LNCaP clone FGC (cell line): ENCODE measurements at places on chromosomes 4 and X.

- DNase-seq: no peak
These were observed 1.7 kb downstream of the FGD1 start for GRCh38 chrX:54494166-54494988.

GRCh38 chr4:101039367-101039766, 308.0 kb downstream of the PPP3CA start:
- DNase-seq: no peak

DNA sequence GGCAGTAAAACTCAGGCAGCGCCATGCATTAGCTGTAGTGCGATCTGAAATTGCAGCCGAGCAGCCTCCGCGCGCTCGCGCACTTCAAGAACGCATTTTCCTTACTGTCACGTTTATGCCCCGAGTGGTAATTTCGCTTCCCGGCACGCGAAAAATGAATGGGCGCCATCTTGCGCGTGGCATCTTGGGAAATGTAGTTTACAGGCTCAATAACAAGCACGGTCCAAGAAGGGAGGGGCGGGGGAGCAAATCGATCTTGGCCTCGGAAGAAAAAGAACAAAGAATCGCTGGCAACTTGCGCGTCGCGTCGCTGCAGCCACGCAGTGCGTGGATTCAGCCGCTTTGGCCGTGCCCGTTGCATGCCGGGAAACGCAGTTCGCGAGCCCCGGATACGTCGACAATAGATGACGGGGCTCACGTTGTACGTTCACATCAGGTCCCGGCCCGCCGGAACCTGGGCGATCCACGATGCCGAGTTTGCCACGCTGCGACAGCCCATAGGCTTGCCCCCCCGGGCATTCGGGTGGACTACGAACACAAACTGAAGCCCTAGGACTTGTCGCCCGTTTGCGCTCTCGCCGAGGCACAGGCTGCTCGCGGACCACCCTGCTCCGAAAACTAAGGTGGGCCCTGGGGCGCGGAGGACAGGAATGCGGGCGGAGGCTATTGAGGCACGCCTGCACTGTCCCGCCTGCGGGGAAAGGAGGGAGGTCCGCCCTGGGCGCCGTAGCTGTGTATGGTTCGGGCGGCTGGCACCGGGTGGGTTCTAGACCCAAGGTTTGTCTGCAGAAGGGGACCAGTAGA, at the start of gene FTSJ1:
Gene FTSJ1, plus strand, starts transcription at position 426 of the 804 bp plus-strand sequence. CDS start 1,849 bp downstream, outside the sequence.
- peak; percentile 88 for DNase-seq

DNA sequence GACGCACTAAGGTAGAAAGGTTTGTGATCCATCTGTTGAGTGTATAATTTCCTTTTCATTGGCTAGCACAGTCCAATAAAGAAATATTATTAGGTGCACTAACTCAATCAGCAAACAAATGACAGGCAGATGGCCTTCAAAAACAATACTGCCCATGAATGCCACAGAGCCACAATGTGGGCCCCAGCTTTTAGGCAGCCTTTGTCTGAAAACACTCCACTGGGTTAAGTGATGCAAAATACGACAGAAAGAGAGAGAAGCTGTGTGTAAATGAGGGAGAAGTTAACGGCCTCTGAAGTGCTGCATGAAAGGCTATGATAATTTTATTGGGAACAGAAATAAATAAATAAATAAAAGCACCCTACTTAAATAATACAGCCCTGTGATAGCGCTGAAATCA, 274.6 kb downstream of the NKX6-1 start:
- peak; percentile 13 for DNase-seq

DNA sequence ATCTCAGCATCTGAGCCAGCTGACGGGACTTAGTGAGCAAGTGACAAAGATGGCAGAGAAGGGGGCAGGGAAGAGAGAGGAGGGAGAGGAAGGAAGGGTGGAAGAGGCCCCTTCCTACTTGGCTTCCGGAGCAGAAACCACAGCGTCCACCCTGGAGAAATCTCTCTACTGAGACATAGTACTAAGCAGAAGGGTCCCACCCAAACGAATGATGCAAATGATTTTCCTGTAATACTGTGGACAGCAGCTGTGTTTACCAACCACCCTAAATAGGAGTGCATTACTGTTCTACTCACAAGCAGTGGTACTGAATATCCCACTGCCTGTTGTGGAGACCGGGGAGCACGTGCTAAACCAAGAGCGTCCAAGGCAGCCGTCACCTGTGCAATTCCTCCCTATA, 29.4 kb downstream of the DTHD1 start:
- no peak for DNase-seq

DNA sequence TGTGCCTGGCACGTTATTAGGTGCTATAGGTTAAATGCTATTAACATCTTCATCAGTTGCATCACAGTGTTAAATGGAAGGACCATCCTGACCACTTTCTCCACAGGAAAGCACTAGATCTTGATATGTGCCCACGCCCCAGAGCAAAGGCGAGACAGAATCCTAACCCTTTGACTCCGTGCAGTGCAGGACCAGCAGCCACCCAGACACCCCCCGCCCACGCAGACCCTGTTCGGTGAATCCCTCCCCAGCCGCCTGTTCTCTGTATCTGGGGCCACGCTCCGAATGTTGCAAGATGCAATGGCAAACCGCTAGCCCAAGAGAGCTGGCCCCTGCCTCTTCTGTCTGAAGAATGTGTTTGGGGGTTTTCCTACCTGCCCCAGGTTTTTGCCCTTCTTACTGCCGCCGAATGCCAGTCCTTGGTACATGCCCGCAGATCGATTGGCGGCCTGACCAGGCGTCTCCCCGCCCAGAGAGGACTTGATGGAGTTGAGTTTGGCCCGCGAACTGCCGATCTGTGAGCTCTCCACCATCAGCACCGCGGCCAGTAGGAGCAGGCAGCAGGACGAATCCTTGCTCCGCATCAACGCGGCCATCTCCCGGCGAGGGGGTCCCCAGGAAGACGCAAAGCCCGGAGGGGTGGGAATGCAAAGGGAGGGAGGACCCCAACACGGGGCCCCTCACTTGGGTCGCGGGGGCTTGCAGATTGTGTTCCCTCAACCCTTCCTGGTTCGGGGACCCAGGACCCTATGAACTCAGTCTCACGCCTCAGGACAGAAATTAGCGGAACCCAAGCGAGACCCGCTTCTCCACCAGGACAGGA, 906 bp downstream of the DKK2 start:
- DNase-seq: no peak

DNA sequence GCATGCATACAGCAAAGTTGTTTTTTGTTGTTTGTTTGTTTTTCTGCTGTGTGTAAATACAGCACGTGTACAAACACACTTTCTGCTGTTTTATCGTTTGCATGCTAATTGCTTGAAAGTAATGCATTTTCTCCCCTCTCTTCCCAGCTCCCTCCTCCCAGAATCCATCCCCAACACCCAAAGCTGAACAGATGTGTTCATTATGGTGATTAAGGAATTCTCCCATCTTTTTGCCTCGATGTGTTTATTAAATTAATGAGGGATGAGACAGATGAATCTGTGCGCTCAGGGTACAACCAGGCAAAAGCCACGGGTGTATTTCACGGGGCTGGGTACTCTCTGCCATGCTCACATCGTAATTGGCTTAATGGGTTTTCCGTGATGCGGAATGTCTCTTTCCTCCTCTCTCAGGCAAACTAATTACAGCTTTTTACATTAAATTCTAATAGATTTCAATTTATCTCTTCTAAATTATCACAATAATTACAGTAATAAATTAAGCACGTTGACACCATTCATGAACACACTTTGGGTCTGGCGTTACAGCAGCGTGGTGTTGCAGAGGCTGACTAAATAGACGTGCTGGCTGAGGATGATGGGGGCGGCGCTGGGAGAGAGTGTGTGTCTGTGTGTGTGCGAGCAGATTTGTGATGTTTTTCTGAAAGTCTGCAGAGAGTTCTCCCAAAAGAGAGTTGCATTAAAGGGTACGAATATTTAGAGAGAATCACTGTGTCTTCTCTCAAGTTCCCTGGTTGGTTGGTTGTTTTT, 117.7 kb downstream of the CRLF2 start:
- no peak for DNase-seq

- no peak for DNase-seq
These were observed 13.8 kb downstream of the MGARP start for GRCh38 chr4:139266208-139266582.

DNA sequence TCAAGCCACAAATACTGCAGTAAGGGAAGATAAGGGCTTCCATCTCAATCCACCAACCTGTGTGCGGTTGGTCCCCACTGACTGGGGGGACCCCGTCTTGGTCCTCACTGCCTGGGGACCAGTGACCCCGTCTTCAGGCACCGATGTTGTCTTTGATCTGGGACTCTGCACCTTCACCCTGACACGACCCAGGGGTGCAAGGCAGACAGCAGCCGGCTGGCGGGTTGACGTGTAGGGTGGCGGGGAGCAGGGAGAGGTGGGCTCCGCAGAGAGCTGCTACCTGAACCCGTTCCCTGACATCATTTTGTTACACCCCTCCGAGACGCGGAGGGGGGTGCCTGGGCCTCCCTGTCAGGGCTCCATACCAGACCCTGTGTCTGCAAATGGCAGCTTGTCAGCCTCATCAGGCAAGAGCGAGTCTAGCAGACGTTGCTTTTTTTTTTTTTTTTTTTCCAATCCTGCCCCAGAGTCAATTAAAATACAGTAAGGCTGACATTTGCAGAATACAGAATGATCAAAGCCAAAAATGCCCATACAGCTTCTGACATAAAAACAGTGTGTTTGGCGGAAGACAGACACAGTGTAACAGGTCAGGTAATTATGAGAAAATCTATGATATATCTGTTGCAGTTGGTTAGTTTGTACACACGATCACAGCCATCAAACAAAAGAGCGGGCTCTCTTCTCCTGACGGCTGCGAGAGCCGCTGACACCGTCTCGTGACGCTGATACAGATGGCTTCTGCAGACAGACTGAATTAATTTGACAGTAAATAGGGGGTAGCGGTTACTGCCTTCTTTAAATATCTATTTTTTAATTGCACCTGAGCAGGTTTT, 118.6 kb downstream of the CRLF2 start:
- DNase-seq: no peak

GRCh38 chr4:81085291-81085690, 54.8 kb downstream of the BMP3 start:
- no peak for DNase-seq

- no peak for DNase-seq
These were observed 759.3 kb downstream of the FSTL5 start for GRCh38 chr4:161404346-161405110.

- DNase-seq: peak; percentile 73
These were observed 259.7 kb downstream of the NKX6-1 start for GRCh38 chr4:84239278-84239845.

- peak; percentile 65 for DNase-seq
These were observed 274.6 kb downstream of the ANKRD50 start for GRCh38 chr4:124437853-124438495.

DNA sequence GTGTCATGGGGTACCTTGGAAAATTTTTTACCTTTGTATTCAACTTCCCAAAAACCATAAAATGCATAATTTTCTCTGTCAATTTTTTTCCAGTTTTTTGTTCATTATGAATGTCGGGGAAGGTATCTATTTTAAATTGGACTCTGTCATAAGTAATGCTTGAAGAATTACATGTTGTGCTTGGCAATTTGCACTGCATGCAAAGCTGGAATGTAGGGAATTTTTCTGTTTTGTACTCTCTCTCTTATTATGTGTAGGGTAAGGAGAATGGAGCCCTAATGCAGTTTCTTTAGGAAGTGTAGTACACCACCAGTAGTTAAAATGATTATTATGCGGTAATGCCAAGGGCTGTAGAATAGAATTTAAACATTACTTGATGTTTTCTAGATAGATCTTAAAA, 137.7 kb upstream of the LIMCH1 start:
- DNase-seq: no peak

- no peak for DNase-seq
These were observed 406.8 kb downstream of the PCDH7 start for GRCh38 chr4:31126881-31127398.

- no peak for DNase-seq
These were observed 52.7 kb upstream of the RAI2 start for GRCh38 chrX:17913801-17914200.

GRCh38 chrX:13487731-13488505, 81.5 kb upstream of the EGFL6 start:
- DNase-seq: no peak

GRCh38 chr4:89358935-89359638, 51.5 kb upstream of the GPRIN3 start:
- no peak for DNase-seq

GRCh38 chrX:10900585-10901289, 210.4 kb upstream of the HCCS start:
- peak; percentile 76 for DNase-seq

GRCh38 chr4:137768881-137769280, 236.6 kb upstream of the PCDH18 start:
- no peak for DNase-seq

DNA sequence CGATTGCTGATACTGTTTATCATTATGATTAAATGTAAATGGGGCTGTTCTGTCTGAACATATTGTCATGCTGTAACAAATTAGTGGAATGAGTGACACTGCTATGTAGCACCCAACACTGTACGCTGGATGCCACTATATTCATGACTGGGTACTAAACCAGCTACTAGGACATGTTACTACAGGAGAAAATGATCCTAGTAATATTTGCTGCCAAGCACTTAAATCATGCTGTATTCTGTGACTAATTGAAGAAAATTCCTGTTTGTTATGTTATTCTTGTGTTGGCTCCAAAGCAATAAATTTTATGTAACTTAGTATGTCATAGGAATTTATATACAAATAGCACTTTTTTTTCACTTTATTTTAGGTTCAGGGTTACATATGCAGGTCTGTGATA, 804.2 kb downstream of the CENPC start:
- DNase-seq: no peak

GRCh38 chr4:133389029-133389428, 239.9 kb downstream of the PCDH10 start:
- no peak for DNase-seq

DNA sequence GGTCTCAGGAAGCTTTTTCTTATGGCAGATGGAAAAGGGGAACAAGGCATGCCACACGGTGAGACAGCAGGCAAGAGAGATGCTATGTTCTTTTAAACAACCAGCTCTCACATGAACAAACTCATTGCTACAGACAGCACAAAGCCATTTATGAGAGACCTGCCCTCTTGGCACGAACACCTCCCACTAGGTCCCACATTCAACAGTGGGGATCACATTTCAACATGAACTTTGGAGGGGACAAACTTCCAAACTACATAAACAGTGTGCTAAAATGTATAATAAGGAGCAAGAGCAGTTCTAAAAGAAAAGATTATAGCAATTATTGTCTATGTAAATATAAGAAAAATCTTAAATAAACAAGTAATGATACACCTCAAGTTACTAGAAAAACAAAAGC, 391.8 kb upstream of the CPXCR1 start:
- peak; percentile 10 for DNase-seq

GRCh38 chr4:137156807-137157206, 375.5 kb downstream of the PCDH18 start:
- no peak for DNase-seq

DNA sequence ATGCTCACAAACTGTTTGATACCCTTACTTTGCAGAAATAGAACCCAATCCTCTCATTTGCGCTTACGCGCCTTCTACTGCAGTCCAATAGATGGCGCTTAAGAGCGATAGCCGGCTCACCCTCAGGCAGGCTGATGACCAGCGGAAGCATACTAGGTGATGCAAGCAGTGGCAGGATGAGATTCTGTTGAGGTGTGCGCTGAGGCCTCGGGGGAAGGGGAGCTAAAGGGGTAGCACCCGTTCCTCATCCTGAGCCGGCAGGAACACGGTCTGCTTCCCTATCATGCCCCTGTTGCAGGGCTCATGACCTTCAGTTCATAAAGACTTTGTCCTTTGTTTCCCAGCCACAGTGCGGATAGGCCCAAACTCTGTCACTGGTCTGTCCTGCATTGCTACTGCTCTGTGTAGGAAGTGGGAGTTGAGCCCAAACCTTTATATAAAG, 628.9 kb downstream of the TLL1 start:
- DNase-seq: peak; percentile 10

GRCh38 chr4:16384576-16384975, 158.3 kb upstream of the TAPT1 start:
- no peak for DNase-seq

GRCh38 chr4:171169396-171169795, 643.8 kb upstream of the GALNTL6 start:
- DNase-seq: no peak
